Esophagus squamous epithelium (tissue), 5 donors: ENCODE measurements at places on chromosomes 16 and 17.

DNA sequence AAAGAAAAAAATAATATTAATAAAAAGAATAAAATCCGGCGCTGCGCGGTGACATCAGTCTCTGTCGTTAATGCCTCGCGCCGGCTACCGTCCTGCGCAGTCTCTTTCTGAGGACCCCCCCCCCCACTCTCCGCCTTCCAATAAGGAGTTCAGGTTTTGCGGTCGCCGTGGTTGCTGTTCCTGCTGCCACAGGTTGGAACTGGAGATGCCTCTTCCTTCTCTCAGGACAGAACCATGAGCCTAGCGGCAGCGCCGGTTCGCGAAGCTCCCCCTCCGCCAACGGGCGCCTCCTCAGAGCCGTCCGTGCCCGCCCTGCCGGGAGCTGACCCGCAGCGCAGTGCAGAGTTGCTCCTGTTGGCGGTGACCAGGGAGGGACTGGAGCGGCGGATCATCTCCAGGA is 2093.4 kb downstream of the TP53TG3F start:
- no peak for DNase-seq

DNA sequence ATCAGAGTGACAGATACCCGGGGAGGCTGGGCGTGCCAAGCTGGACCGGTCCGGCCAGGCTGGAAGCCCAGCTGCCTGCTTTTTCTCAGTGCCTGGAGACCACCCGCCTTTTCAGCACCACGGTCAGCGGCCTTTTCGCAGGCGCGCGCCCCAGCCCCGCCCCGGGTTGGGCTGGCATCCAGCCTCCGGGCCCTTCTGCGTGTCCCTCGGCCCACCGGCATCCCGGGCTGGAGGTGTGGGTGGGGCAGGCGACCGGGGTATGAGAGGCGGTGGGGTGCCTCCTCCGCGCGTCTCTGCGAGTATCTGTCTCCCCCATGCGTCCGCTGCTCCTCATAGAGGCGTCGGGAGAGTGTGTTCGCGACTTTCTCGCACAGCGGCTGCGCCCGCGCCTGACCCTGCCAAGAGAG is 102.5 kb downstream of the MRM1 start:
- no peak for DNase-seq

- DNase-seq, result no peak
Measured at GRCh38 chr16:83652943-83653342, 154.8 kb upstream of the HSBP1 start.

DNA sequence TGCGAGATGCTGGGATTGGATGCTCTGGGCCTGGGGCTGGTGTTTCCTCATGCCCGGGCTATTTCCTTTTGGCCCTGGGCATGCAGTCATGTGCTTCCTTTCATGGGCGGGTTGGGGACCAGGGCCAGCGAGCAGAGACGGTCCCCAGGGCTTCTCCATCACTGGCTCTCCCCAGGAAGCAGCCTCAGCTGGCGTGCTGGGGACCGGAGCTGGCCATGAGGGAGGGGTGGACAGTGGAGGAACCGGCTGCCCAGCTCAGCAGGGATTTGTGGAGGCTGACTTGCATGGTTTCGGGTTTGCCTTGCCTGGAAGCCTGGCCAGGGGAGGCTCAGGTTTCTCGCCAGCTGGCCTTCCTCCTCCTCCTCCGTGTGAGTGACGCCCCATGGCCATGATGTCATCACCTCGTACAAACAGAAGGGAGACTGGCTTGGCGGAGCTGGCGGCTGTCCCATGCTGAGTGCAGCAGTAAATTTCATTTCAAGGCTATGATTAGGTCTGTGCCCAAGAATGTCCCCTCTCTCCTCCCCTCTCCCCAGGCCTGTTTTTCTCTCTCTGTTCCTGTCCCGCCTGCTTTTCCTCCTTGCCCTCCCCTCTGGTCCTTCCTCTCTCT is 8.9 kb upstream of the TIMP2 start:
- DNase-seq, result peak; percentile 52

DNA sequence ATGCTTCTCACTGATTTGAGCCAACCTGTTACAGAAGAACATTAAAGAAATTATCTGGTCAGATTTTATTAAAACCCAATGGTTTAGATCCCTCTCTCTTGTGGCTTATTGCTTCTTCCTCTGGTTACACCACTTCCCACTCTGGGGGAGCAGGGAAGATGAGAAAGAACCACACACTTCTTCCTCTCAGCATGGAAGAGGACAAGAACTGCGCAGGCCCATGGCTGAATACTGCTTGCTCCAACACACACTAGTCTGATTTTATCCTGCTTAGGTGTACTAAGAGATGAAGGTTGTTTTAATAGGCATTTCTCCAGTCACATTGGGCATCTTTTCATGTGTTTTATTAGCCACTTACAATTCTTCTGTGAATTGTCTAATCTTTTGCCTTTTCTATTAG is 27.6 kb downstream of the MAP3K3 start:
- DNase-seq, result no peak

DNA sequence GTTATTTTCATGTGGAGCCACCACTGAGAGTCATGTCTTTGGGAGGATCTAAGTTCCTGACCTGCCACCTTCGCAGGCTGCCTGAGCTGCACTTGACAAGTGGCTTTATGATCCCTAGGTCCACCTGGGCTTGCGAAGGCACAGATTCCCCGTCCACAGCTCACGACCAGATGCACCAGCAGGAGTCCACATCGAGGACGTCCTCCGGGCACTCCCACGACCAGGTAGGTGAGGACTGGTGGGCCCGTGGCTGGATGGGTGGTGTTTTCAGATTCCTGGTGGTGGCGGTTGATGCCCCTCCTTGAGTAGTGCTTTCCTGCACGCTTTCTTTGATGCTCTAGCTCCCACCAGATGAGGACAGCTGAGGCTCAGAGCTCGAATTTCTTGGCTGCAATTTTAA is 14.8 kb downstream of the FAM234A start:
- no peak for DNase-seq

DNA sequence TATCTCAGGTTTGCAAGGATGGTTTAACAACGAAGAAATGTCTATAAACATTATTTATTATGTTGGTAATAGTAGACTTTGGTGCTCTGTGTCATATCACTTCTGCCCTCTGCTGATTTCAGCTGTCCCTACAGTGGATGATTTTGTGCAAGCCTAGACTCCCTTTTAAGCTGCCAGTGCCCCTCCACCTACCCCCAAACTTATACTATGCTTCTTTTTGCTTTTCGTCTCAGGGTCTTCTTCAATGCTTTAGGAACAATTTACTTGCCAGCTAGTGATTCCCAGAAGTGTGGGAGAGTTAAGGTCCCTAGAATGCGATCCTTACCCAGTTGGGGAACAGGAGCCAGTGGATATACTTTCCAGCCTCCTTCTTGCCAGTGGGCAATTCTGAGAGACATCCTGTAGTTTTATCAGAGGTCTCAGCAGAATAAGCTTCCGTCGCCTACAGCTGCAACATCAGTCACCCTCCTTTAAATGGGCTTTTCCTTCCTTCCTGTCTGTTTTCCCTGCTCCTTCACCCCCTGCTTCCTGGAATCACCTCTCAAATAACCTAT is 4.1 kb downstream of the ICAM2 start:
- DNase-seq, result no peak

DNA sequence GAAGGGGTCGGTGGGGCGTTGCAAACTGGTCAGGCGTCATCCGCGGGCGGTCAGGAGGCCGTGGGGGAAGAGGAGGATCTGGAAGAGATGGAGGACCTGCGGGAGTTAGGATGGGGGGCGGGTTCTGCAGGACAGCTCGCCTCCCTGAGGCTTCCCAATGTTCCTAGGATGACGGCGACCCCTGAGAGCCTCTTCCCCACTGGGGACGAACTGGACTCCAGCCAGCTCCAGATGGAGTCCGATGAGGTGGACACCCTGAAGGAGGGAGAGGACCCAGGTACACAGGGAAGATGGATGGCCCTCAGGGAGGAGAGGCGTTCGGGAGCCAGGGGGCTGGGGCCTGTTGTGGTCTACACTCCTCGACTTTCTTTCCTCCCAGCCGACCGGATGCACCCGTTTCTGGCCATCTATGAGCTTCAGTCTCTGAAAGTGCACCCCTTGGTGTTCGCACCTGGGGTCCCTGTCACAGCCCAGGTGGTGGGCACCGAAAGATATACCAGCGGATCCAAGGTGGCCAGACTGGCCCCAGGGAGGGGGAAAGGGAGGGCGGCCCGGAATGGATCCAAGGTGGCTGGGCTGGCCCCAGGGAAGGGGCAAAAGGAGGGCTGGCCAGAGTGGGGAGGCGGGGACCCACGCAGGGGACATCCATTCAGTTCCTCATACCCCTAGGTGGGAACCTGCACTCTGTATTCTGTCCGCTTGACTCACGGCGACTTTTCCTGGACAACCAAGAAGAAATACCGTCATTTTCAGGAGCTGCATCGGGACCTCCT is 839 bp downstream of the PLD2 start:
- DNase-seq, result no peak
